Dermis blood vessel endothelial cell (primary cell): ENCODE measurements at places on chromosomes 1 and 21.

DNA sequence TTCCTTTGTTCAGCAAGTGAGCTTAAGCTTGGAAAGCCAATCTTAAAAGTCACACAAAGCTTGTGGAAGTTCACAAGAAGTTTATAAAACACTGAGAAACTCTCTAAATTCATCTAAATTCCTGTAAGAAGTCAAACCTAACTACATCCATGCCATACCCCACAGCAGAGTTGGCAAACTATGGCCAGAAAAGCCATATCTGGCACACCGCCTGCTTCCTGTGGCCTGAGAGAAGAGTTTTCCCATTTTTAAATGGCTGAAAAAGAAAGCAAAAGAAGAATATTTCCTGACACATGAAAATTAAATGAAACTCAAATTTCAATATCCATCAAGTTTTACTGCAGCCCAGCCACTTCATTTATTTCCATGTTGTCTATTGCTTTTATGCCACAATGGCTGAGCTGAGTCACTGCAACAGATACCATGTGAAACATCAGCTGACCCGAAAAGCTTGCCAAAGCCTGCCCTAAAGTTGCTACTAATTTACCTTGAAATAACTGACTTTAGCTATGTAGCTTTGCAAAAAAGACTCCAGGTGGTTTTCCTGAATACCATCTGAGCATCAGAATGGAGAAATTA lies 237.1 kb downstream of the SLC45A1 start:
- peak; percentile 66 for DNase-seq

- DNase-seq, result peak; percentile 96
Observed at GRCh38 chr21:26842974-26843932, 2.0 kb downstream of the ADAMTS1 start.

GRCh38 chr1:89484092-89485038 lies 40.3 kb upstream of the LRRC8B start:
- DNase-seq, result no peak

DNA sequence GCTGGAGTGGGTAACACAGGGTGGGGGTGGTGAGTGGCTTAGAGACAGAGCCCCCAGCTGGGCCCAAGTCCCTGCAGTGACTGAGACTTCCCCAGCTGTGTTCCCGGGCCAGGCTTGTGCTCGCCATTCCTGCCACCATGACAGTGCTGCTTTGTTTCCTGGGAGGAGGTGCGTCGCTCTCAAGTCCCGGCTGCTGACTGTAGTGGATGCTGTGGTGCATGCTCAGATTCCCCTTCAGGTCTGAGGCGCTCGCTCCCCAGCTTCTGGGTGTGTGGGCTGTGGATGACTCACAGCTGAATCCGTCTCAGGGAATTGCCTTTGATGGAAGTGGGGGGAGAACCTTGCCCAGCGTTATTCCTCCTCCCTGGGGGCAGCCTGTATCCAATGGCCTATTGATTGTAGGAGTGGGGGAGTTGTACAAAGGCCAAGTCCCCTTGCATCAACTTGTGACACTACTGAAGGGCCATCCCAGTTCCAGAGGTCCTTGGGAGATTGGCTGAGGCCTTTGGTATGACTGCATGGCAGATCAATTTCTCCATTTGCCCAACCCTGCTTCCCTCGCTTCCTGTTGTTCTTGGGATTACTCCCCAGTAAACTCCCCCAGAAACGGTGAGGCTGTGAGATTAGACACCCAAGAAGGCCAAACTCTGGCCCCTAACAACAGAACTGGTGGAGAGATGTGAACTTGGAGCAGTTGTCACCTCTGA lies 17.8 kb upstream of the POU3F1 start:
- peak; percentile 16 for DNase-seq

GRCh38 chr1:179813626-179814545 lies 63.7 kb downstream of the TOR1AIP2 start:
- no peak for DNase-seq

- no peak for DNase-seq
Observed at GRCh38 chr1:39877231-39877778, 6.0 kb downstream of the TRIT1 start.

- DNase-seq, result no peak
Observed at GRCh38 chr1:185348985-185349384, 31.9 kb upstream of the IVNS1ABP start.

DNA sequence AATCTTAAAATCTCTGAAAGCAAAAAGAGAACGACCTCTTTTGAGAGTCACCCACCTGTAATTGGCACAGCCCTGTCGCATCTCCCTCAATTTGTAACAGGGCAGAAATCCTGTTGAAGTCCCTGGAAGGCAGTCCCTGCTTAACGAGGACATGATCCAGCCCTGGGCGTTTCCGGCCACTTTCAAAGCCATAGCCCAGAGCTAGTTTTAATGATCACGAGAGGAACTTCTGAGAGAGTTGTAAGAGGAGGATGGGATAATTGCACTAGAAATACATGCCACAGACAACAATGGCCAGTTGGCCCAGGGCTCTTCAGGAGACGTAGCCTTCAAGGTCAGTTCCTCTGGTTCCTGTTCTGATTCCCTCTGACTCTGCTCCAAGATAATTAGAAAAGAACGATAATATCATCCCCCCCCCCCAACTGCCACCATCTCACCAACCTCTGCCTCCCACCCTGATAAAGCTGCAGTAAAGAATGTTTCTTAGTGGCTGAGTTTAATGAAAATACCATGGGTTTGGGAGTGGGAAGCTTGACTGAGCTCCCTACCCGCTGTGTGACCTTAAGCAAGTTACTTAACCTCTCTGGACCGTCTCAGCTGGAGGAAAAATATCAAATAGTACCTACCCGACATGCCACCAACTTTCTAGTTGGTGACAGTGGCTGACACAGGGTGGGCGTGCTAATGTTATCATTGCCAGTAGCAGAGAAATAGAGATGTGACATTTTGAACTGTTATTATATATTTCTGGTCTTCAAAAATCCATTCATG lies 140.0 kb downstream of the OMA1 start:
- DNase-seq, result peak; percentile 20

DNA sequence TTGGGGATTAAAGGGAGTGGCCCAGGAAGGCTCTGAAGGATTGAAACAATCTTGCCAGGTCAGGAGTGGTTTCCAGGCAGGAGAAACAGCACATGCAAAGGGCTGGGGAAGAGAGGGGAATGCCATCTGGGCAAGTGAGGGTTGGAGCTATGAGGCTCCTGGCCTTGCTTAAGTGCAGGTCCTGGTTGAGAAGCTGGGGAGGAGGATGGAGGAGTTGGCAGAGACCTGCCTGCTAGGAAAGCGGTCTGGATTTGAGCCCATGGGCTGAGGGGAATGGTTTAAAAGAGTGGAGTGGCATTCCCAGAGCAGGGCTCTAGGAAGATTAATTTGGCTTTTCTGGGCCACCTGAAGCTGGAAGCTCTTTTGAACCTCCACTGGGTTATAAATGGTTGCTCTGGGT lies 9.2 kb downstream of the IGSF21 start:
- DNase-seq, result no peak

GRCh38 chr1:20578062-20578461 lies 10.8 kb upstream of the CDA start:
- peak; percentile 37 for DNase-seq

GRCh38 chr1:17865912-17866739 lies 111.0 kb downstream of the ACTL8 start:
- DNase-seq, result no peak

- DNase-seq, result no peak
Observed at GRCh38 chr1:57674801-57675200, 250.9 kb upstream of the DAB1 start.
